ENCODE measurements at places on chromosomes 7 and 10.
A peak's percentile ranks its signal among the peaks of the same experiment; 100 is the strongest.

- DNase-seq: no peak
Observed at GRCh38 chr10:30233186-30233959, 115.7 kb downstream of the MTPAP start.

GRCh38 chr7:101870361-101871062 is 53.1 kb downstream of the CUX1 start:
- DNase-seq: peak; percentile 52

DNA sequence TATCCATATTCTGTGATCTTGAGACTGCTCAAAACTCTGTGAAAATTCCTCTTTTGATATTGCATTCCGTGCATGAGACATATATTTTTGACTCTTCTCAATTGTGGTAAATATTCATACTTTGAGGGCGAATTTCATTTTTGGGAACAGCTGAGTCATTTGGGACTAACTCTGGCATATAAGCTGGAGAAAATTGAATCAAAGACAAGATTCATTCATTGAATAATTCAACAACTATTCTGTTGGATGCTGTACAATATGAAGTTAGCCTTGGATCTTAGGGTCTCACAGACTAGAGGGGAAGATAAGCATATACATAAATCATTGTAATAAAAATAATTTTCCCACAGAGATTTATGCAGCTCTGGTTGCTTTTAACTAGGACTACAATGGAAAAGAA is 183.2 kb upstream of the NEBL start:
- DNase-seq: no peak

DNA sequence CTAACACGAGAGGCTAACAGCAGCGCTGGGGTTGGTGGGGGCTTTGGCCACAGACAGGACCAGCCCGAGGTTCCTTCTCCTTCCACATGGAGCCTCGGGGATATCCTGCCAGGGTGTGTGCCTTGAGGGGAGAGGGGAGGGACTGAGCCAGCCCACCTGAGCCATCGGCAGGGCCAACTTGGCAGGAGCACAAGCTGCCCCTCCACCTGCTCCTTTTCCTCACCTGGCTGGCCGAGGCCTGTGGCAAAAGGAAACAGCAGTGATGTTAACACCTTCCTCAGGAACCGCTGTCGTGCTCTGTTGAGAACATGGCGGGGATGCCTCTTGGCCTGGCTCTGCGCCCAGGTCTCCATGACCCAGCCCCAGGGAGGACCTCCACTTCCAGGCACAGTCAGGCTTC is 255.1 kb upstream of the PPP2R2D start:
- no peak for DNase-seq

GRCh38 chr7:155729847-155730246 is 82.4 kb downstream of the SHH start:
- no peak for DNase-seq

GRCh38 chr7:41148521-41148951 is 554.4 kb downstream of the INHBA start:
- peak; percentile 8 for DNase-seq

DNA sequence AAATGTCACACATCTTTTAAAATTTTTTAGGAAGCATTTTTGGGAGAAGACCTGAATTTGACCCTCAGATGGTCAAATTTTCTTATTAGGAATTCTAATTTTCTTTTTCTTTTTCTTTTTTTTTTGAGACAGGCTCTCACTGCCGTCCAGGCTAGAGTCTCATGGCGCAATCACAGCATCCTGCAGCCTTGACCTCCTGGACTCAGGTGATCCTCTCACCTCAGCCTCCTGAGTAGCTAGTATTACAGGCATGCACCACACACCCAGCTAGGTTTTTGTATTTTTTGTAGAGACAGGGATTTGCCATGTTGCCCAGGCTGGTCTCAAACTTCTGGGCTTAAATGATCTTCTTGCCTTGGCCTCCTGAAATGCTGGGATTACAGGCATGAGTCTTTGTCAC is 65.4 kb downstream of the AKAP9 start:
- DNase-seq: no peak

GRCh38 chr7:152743600-152743999 is 16.0 kb upstream of the ACTR3B start:
- DNase-seq: no peak

DNA sequence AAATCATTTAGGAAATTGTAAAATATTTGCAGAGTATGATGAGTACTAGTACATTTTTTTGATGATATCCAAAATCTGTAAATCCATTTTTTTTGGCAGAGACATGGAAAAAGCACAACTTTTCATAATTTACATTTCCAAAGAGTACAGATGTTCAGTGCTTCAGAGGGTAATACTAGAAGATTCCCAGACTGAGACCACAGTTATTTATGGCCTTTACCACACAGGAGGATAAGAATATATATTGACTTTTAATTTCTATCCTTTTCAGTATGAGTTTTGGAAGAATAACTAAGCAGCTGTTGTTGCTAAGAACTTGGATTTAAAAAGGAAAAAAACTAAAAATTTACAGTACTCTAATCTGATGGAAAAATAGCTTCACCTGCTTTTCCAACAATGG is 61.9 kb downstream of the HGF start:
- DNase-seq: no peak

GRCh38 chr7:156984174-156984891 is 26.1 kb downstream of the MNX1 start:
- DNase-seq: no peak

- no peak for DNase-seq
Observed at GRCh38 chr10:31075881-31076609, 44.4 kb upstream of the ZNF438 start.

GRCh38 chr7:33339074-33339790 is 209.9 kb downstream of the BBS9 start:
- no peak for DNase-seq

DNA sequence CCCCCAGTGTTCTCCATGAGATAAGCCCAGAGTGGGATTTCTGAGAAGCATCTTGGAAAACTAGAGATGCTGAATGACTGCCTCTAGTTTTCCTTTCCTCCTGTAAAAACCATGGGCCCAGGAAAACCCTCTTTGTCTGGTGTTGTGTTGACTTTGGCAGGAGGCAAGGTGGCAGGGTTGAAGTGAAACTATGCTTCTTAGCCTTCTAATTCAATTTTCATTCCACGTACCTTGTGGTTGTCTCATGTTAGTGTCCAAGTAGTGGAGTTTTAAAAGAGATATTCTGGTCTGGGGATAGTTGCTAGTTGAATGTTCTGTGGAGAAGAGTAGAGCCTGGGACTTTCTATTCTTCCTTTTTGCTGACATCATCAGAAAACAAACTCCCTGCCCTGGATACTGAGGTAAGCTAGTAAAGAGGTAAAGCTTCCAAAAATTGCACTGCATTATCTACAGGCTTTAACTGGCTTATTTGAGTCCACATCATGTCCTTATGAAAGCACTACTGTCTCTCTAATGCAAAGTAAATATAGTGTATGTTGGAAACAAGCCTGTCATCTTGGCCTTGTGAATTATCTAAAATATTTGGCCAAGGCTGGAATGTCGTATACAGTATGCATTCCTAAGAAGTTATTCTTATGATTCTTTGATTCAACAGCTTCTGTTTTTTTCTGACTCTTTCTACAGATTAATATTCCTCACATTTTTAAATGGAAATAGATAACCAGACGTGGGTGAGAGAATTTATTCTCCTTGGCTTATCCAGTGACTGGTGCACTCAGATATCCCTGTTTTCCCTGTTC is at the start of gene OR2F2:
TSS of gene OR2F2 (plus strand) at position 708 of the 800 bp plus-strand sequence. CDS start at position 708, 0 bp downstream.
- DNase-seq: no peak

DNA sequence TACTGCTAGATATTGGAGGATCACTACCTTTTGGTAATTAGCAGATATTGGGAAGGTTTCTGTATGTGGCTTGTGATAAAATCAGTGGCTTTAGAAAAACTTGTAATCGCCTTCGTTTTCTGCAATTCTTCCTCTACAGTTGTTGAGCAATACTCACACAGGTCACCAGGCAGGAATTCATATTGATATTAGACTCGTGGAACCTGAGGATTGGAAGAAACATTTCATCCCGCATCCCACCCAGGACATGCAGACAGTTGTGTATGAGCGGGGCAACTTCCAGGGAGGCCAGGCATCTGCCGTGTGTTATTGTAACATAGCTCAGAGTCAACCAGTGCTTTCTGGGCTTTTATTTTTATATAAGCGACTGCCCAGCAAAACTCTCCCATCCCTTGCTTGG is 821.3 kb downstream of the LRMDA start:
- no peak for DNase-seq

GRCh38 chr7:37081436-37081835 is 357.1 kb upstream of the AOAH start:
- no peak for DNase-seq

DNA sequence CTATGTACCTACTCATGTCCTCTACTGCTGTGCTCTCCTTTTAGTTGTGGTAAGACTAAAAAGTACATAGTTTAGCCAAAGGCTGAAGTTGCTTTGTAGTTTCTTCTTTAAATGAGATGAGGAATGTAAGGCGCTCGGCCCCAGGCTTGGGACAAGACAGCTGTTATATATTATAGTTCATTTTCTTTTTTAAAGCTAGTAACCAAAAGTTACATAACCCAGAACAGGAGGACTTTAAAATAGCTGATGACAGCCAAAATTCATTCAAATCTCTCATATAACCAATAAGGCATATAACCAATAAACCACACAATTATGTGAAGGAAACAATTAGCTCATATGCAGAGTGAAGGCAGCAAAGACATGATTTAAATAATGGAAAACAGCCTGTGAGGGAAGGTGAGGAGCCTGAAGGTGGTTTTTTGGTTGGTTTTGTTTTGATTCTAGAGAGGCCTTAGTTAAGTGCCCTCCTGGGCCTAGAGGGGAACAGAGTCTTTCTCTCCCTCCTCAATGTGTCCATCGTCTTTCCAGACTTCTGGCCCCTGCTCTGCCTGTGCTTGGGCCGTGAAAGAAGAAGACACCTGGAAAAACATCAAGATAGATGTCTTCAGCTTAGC is 35.8 kb downstream of the SLC26A4 start:
- DNase-seq: no peak

GRCh38 chr10:77680811-77681210 is 43.2 kb upstream of the KCNMA1 start:
- no peak for DNase-seq

GRCh38 chr7:116432527-116432916 is 67.0 kb upstream of the CAV2 start:
- no peak for DNase-seq

DNA sequence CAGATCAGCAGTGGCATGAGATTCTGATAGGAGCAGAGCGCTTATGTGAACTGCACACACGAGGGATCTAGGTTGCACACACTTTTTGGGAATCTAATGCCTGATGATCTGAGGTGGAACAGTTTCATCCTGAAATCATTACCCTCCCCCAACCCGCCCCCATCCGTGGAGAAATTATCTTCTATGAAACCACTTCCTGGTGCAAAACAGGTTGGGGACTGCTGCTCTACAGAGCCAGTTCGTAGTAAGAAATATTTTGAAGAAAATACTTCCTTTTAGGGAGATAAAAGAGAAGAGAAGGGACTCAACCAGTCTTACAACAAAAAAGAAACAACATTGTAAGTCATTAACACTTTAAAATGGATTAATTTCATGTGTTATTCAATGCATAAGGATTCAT is 1308.2 kb downstream of the GATA3 start:
- DNase-seq: no peak

GRCh38 chr10:113854761-113855588 is 514 bp downstream of the NHLRC2 start:
- peak; percentile 31 for DNase-seq

- DNase-seq: no peak
Observed at GRCh38 chr7:107996072-107996882, 6.7 kb downstream of the LAMB1 start.

DNA sequence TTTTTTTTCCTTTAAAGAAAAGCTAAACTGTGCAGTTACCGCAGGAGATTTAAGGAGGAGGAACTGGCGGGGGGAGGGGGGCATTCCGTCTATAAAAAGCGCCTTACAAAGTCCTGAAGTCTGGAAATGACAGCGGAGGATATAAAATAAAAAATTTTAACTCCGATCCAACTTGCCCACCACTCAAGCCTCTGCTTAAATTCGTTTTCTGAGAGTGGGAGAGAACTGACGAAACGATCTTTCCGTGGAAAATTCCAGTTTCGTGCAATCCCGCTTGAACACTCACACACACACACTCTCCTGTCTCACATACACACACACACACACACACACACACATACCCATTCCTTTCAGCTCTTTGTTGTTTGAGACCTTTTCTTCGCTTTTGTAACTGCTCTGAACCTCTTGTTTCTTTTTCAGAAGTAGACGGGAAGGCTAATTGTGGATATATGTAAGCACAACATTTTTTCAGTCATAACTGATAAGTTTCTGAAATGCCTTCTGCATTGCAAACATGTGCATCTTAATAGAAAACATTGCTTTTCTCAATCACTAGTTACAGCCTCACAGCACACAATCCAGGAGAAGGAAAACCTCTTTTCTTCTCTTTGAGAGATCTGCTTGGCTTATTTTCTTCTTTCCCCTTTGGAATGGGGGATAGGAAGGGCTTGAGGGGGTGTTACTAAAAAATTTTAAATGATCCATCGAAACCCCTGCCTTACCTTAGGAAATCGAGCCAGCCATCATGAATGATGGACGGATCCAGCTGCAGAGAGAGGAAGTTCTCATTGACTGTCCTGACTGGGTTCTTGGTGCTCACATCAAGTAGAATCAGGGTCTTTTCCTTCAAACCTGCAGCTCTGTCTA is 628 bp downstream of the HPSE2 start:
- no peak for DNase-seq

DNA sequence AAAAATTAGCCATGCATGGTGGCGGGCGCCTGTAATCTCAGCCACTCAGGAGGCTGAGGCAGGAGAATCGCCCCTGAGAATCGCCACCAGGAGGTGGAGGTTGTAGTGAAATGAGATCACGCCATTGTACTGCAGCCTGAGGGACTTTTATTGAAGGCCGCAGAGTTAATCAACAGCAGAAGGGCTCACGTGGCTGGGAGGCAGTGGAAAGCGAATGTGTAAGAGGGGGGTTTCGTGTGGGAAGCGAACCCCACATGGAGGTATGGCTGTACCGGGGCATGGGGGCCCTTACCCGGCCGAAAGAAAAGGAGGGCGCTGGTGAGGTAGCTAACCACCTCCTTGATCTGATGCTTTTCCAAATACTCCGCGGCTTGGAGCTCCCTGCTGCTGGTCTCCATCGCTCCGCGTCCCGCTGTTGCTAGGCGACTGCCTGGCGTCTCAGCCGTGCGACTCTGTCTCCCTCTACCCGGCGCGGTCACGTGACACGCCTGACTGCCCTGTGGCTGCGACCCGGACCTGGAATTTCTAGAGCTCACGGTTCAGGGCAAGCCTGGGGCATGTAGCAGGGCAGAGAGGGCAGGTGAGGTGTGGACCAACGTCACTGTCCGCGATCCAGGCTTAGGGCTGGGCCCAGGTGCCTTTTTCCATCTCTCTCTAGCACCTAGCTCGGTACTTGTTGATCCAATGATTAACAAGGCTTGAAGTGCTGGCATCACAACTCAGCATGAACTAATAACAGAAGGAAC is at the start of gene EFCAB10:
TSS of gene EFCAB10 (minus strand) at position 428 of the 746 bp plus-strand sequence. CDS start at position 398, 30 bp downstream.
- DNase-seq: peak; percentile 56

GRCh38 chr10:18968159-18968558 is 80.4 kb upstream of the MALRD1 start:
- no peak for DNase-seq

GRCh38 chr10:104274762-104275721 is 6.1 kb downstream of the GSTO2 start:
- DNase-seq: peak; percentile 68

GRCh38 chr10:106900016-106900652 is 264.4 kb downstream of the SORCS1 start:
- no peak for DNase-seq
